EH (cell line): ENCODE measurements at places on chromosomes 1 and 21.
A peak's percentile ranks its signal among the peaks of the same experiment; 100 is the strongest.

DNA sequence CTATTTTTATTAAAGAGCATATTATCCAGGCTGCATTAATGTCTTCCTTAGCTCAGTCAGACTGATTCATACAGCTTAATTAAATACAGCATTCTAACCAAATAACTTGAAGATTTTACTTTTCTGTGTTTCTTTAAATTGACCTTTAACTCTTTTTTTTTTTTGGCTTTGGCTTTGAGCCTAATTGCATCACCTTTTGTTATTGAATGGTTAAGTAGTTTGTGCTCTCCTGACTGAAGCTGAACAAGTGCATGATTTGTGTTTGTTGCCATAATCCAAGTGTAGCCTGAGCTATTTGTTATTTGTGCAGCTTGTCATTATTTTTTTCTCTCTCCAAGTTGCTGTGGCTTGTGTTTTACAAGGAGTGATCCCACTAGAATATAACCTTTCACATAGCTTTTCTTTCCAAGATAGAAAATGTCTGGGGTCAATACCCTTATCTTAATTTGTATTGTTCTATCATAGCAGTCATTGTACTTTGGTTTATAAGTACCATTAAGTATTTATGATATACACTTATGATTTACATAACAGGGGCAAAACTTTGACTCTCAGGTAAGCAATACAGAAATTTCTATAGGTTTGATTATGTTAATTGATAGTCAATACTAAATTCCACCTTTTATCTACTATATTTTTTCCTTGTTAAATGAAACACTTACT is 31.6 kb downstream of the CDC14A start:
- no peak for DNase-seq

GRCh38 chr1:226132728-226133503 is 53.6 kb downstream of the ACBD3 start:
- no peak for DNase-seq

DNA sequence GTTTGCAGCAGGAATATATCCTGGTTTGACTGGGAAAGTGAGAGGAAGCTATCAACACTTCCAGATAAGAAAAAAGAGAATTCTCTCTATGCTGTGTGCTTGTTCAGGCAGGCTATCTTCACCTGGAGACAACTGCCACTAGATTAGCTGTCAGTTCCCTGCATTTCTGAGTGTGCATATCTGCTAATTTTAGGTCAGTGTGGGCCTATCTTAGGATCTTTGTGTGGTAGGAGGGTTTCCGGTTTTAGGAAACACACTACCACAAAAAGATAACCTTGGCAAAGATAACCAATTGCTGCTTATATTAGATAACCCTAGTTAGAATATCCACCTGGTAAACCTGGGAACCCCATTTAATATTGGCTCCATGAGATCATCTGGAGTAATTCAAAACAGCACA is 22.5 kb upstream of the GBP5 start:
- no peak for DNase-seq

DNA sequence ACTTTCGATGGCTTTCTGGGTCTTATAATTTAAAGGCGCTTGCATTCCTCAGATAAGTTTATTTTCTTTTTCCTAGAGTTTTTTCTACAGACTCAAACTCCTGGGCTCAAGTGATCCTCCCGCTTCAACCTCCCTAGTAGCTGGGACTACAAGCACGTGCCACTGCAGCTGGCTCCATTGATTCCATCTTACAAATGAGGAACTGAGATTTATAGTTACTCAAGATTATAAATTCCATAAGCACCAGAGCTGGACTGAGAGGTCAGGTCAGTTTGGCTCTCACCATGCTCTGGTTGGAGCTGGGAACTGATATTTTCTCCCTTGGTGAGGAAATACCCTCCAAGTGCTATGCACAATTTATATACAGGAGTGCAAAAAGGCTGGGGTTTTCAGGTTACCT is 13.4 kb upstream of the PRPF38B start:
- no peak for DNase-seq

DNA sequence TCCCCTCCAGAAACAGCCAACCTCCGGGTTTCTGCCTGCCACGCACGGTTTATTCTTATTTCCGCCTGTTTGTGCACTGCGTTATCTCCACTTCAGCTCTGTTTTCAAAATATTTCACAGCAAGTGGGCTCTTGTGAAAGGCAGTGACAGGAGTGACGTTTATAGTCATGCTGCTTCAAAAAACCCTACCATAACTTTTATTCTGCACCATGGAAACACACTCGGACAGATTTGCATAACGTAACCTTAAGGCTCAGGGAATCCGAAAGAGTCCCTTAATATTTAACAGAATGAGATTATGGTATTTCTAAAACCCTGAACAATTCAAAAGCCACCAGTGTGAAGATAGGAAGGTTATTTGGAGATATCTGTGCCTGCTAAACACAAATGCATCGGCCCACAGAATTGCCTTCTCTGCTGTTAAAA is 782 bp upstream of the SDE2 start:
- no peak for DNase-seq

DNA sequence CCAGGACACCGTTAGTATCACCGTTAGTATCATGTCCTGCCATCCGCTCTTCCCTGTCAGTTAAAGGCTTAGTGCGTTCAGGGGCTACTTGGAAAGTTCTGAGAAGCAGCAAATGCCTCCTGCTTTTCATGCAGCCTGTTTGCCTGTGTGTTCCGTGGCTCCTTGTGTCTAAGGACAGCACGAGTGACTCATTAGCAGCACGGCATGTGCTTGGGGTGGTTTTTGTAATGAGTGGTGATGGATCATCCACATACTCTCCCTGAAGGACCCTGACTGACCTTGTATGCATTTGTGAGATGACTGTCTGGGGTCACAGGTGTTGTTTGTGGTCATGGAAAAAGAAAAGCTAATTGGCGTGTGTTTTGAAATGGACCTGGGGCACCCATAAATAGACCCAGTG is 221.9 kb downstream of the PBX1 start:
- peak; percentile 94 for DNase-seq
